ENCODE measurements at places on chromosomes 2 and 18.

DNA sequence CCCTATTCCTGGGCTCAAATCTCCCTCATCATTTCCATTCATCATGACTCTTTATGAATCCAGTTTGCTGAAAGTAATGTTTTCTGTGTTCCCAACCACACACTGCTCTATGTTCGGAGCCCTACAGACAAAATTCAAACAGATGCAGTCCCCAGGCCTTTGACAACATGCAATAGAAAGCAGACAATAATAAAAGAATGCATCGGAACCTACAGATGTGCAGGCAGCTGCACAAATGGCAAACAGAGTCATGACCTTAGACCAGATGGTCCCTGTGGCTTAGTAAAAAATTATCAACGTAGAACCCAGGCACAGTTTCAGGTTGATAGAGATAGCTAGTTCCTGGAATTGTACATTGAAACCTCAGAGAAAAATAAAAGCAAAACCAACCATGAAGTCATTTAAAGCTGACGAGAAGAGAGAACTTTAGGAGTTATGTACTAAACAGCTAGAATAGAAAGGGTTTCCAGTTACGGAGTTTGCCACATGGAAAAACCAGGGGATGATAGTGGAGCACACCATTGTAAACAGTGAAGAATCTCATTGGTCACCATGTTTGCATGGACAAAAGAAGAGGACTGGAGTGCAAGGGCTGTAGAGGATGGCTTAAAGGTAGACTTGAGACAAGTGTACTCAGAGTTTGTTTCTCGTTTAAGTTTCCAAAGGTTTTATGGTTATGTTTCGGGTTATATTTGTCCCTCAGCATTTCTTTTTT, 23.2 kb upstream of the ACVR1 start:
- no peak for DNase-seq

DNA sequence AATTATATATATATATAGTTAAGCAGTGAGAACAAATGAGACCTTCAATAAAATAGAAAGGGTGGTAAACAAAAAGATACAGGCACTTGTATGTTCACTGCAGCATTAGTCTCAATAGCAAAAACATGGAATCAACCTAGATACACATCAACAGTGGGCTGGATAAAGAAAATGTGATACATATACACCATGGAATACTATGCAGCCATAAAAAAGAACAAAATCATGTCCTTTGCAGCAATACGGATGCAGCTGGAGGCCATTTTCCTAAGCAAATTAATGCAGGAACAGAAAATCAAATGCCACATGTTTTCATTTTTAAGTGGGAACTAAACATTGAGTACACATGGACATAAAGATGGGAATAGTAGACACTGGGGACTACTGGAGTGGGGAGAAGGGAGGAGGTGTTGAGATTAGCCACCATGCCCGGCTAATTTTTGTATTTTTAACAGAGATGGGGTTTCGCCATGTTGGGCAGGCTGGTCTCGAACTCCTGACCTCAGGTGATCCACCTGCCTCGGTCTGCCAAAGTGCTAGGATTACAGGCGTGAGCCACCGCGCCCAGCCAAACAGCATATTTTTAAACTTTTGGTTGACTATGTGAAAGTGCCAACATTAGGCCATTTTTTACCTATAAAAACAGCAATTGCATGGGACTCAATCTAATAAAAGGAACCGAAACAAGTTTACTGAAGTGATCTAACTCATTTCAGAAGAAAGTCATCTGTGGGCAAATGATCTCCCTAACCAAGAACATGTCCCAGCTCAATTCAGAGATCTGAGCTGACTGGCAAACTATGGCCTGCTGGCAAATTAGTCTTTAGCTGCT, 23.7 kb downstream of the ICA1L start:
- DNase-seq, result no peak

DNA sequence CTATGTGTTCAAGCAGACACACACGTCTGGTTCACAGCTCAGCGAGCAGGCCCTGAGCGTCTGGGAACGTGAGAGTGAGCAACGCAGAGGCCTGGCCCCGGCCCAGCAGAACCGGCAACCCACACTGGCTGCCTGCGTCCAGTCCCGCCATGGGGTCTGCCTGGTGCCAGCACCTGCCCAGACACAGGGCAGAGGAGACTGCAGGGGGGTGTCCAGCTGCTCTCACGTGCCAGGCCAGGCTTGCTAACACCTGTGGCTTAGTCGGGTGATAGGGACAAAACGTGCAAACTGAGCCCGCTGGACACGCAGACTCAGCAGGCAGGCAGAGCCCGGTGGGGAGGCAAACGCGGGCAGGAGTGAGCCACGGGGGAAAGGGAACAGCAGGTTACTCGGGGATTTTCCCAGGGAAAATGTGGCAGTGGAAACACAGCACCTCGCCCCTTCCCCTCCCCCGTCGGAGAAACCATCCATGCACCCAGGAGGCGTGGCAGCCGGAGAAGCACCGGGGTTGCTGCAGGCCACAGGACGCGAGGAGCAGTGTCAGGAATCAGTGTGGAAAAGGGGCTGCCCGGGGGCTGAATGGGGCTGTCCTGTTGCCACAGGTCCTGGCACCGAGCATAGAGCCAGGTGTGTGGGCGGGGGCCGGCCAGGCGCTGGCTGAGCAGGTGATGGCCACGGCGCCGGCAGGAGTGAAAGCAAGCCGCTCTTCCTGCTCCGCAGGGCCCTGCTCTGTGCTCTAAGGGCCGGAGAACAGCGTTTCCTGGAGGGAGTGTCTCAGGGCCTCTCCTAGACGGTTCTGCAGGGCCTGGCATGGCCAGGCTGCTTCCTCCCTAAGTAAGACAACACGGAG, 154.7 kb downstream of the HDAC4 start:
- DNase-seq, result no peak

DNA sequence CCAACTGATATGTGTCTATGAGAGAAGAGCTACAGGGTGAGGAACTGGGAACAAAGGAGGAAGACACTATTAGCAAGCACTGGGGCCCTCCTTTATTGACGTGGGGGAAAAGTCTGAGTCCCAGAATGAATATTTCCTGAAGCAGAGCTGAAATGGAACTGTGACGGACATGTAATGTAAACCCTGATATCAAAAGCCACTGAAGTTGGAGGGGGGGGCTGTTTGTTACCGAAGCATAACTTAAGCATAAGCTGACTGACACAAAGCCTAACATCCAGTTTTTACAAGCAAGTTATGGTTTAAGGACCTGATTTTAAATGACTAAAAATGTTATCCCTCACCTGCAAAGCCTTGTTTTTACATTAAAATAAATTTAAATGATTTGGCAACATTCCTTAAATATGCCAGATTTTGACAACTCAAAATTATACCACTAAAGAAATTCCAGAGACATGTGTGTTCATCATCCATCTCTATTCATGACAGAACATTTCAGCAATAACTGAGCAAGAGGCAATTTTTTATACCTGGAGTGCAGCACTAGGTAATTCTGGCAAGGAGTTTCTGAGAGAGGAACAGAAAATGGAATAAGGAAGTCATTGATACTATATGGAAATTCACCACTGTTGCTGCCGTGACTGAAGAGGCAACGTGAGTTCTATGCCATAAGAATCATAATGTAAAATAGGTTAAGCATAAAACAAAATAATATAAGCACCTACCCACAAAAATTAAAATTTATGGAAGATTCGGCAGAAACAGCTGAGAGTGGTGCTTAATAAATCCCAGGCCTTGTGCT, 186.0 kb downstream of the AFF3 start:
- no peak for DNase-seq

DNA sequence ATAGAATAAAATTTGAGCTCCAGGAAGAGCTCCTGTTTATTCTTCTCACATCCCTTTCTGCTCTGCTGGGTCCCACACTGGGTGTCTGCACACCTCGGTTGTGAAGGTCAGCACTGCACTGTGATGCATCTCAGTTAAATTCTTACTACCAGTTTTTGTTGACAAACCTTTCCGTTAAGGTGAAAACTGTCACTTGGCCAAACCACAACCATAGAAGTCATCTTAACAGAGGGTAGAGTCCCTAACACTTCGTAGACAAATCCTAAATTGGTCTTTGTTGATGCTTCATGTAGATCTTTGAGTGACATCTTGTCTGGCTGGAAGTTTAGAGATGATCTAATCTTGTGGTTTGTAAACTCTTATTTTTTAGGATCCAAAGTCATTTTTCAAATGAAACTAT, 167.4 kb upstream of the MAP3K20 start:
- no peak for DNase-seq

GRCh38 chr2:213022987-213023386, 128.4 kb downstream of the IKZF2 start:
- no peak for DNase-seq

GRCh38 chr18:3321133-3321812, 59.3 kb downstream of the MYL12B start:
- DNase-seq, result no peak

DNA sequence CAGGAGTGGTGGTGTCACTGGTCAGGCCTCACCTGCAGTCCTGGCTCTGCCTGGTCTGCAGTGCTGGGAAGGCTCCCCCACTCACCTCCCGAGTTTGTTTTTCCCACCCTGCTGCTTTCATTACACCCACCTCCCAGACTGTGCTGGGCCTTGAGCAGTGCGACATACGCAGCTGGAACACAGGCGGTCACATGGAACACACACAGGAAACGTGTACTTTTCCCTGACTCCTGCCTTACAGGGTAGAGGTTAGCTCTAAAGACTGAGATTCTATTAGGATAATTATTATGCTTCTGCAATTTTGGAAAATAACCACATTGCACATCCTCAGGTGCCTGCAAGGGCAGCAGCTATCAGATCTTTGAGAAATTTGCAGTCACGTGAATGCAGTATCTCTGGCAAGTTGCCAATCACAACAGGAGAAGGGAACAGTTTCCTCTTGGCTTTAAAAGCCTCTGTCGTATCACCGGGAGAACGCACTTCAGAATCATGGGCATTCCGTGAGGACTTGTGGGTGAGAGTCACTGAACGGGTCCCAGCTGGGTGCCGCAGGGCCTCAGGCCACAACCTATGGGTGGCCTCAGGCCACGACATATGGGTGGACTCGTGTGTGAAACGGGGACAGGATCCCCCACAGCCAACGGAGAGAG, 136.5 kb downstream of the ZNF236 start:
- no peak for DNase-seq

GRCh38 chr2:190318931-190319554, 583 bp downstream of the HIBCH start:
- DNase-seq, result no peak

DNA sequence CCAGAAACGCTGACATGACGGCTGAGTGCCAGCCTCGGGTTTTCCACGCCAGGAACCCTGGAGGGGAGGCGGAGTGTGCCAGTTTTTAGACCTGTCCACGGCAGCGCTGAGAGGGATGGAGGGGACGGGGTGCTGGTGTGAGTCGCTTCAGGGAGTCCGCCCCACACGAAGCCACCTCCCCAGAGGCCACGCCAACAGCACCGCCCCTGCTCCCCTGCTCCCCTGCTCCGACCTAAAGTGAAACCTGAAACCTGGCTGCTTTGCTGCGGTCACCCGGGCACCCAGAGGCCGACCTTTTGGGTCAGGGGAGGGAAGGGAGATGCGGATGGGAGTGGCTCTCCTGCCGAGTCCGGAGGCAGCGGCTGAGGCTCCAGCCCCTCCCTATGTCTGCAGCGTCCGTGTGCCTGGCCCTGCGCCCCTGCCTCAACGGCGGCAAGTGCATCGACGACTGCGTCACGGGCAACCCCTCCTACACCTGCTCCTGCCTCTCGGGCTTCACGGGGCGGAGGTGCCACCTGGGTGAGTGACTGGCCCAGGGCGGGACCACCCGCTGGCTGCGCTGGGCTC, 38.1 kb downstream of the SNED1 start:
- DNase-seq, result no peak

DNA sequence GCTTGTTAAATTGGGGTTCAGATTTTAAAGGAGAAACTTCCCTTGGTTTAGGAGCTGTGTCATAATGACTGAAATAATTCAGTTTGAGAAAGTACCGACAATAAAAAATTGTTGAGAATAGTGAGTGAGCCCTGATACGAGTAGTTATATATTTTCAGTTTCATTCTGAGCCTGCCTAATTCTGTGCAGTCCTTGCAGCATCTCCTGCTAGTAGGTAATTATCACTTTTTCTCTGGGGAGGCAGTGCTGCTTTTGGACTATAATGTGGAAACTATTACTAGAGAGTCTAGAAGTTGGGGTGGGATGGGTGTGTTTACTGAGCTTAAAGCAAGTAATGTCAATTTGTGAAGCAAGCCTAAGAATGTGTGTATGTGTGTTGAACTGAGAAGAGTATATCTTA, 21.7 kb downstream of the ZNF638 start:
- DNase-seq, result no peak

GRCh38 chr2:40036241-40036640, 257.2 kb upstream of the THUMPD2 start:
- no peak for DNase-seq

DNA sequence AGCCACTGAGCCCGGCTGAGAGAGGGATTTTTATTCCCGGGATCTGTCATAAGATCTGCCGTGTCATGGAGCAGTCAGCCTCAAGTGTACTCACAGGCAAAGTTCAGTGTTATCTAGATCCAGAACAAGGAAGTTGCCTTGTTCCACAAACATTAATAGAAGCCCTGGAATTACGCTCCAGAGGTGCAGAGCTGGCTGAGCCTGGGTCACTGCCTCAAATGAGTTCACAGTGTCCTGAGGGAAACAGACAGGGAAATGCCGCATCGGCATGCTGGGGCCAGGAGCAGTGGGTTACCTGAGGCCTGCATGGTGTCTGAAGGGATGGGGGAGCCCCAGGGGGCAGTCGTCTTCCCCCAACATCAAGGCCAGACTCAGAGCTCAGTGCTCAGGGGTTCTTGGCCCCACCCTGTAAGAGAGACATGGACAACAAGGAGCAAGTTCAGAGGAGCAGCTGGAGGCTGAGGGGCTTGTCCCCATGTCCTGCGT, 42.7 kb upstream of the ODC1 start:
- DNase-seq, result no peak

GRCh38 chr2:238820916-238821315, 27.0 kb upstream of the TWIST2 start:
- DNase-seq, result no peak

DNA sequence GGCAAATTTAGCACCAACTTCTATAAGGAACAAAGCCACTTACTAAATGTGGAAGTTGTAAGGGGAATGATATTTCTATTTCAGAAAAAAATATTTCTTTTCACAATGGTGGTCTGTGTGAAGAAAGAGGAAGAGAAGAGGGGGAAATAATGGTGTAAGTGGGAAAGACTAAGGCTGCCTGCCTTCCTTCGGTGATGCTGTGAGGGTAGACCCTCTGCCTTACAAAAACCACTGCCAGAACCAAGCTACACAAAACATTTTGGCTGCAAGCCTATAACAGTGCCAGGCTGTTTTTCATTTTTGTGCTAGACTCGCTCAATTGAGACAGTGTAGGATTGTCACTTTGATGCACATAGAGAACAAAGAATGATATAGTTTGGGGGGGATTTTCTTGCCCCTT, 286.6 kb downstream of the ZEB2 start:
- no peak for DNase-seq

DNA sequence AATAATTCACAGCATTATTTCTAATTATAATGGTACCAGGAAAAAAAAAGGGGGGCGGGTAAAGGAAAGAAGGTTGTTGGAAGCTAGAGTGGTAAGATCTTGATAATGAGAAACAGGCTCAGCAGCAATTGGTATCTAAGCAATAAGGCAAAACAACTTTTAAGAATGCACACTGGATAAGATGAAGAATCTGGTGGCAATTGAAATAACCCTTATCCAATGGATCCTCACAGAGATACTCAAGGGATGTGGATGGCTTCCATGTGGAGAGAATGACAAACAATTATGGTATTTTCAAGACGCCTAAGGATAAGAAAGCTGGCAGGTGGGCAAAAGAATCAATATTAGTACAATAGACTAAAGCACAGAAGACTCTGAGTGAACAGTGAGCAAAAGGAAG, 153.6 kb downstream of the UPP2 start:
- no peak for DNase-seq

- DNase-seq, result no peak
Observed at GRCh38 chr18:43155842-43156241, 40.4 kb upstream of the RIT2 start.
